Naive thymus-derived CD4-positive, alpha-beta T cell (primary cell): ENCODE measurements at places on chromosomes 4 and X.

GRCh38 chrX:69429339-69430015 lies 74.6 kb upstream of the NALF2 start:
- DNase-seq, result no peak

DNA sequence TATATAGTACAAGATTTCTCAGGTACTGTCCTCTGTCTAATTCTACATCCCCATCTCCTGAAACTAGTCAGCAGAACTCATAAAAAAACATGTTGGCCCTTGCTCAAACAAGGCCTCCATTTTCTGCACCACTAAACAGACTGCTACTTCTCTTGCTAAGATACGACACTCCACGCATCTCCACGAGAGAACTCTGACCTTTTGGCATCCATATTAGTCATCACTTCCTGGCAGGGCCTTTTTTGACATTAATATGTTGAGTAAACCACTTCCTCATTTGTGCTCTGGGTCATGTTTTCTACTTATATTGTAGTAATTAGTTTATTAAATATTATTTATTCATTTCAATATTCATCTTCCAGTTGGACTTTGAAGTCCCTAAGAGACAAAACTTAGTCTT lies 65.6 kb downstream of the DCAF8L1 start:
- DNase-seq, result no peak

- no peak for DNase-seq
Measured at GRCh38 chrX:21932292-21933002, 8.1 kb upstream of the SMS start.

DNA sequence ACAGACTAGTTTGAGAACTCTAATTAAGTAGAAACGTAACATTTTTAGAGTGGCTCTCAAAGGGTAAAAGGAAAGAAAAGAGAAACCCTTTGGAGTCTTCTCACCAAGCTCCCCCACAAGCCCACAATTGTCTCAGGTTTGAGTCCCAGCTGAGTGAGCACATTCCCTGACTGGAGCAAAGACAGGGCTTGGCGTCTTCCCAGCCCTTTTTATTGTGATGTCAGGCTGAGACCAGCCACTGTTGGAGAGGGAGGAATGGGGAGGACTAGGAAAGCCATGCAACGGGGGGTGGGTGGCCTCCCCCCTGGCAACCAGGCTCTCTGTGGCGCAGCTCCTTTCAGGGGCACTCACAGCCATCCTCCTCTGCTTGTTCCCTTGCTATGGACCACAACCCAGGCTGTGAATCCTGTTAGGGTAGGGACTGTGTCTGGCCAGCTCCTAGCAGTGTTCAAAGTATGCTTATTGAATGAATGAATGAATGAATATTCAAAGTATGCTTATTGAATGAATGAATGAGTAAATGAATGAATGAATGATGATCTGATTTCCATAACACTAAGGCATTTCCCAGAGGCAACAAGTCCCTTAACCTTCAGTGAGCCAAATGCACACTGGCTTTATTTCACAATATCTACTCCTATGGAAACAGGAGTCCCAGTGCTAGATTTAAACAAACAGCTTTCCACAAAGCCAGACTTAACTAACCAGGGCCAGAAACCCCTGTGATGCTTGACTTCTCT lies 413.3 kb downstream of the MID1IP1 start:
- no peak for DNase-seq

GRCh38 chr4:47122592-47123291 lies 91.4 kb downstream of the GABRB1 start:
- DNase-seq, result peak; percentile 39

GRCh38 chrX:130097507-130098209 lies 12.6 kb downstream of the ELF4 start:
- peak; percentile 29 for DNase-seq

- peak; percentile 60 for DNase-seq
Measured at GRCh38 chrX:16882702-16883486, 12.7 kb upstream of the RBBP7 start.

DNA sequence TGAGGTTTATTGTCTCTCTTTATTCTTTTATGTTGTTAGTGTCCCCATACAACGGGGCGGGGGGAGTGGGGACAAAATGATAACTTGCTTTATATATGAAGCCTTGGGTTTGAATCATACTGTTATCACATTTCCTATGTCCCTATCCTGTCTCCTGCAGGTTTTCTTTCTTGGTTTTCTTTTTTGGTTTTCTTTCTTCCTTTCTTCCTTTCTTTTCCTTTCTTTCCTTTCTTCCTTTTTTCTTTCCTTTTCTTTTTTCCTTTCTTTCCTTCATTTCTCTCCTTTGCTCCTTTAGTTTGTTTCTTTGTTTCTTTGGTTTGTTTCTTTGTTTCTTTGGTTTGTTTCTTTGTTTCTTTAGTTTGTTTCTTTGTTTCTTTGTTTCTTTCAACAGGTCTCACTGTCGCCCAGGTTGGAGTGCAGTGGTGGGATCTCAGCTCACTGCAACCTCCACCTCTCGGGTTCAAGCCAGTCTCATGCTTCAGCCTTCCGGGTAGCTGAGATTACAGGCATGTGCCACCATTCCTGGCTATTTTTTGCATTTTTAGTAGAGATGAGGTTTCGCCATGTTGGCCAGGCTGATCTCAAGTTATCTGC lies 4.8 kb downstream of the FMR1 start:
- no peak for DNase-seq

- no peak for DNase-seq
Measured at GRCh38 chr4:139018971-139019758, 3.6 kb downstream of the NOCT start.

- DNase-seq, result no peak
Measured at GRCh38 chr4:110055158-110055768, 142.6 kb downstream of the EGF start.

DNA sequence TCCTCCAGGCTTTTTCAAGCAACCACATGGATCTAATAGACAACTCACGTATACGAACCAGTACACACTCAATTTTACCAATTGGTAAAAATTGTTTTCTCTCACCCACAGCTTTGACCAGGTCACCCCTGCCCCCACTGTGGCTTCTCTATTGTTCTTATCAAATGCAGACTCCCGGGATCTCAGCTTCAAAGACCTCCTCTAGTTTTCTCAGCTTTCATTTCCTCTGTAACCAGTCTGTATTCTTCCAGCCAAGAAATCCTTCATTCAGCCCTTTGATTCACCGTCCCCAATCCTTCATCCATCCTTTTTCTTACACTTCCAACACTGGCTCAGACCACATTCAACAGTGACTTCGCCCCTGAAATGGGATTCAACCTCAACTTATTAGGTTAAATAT lies 120.7 kb downstream of the CORIN start:
- no peak for DNase-seq

DNA sequence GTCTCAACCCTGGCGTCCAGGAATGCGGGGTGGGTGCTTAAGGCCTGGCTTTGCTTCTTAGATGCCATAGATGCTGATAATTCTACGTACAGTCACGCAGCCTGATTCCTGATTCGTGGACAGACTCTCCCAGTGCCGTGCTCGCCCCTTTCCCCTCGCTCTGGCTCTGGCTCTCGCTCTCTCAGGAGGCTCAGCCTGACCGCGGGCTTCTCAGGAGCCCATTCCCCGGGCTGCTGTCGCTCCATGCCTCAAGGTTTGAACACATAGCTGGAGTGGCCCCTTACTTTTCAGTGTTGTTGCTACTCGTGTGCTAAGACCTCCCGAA lies 59.2 kb upstream of the ZC4H2 start:
- DNase-seq, result no peak
